ENCODE measurements at places on chromosomes 16 and 17.

GRCh38 chr17:78040440-78041385 lies 82.2 kb downstream of the TNRC6C start:
- peak; percentile 75 for DNase-seq

DNA sequence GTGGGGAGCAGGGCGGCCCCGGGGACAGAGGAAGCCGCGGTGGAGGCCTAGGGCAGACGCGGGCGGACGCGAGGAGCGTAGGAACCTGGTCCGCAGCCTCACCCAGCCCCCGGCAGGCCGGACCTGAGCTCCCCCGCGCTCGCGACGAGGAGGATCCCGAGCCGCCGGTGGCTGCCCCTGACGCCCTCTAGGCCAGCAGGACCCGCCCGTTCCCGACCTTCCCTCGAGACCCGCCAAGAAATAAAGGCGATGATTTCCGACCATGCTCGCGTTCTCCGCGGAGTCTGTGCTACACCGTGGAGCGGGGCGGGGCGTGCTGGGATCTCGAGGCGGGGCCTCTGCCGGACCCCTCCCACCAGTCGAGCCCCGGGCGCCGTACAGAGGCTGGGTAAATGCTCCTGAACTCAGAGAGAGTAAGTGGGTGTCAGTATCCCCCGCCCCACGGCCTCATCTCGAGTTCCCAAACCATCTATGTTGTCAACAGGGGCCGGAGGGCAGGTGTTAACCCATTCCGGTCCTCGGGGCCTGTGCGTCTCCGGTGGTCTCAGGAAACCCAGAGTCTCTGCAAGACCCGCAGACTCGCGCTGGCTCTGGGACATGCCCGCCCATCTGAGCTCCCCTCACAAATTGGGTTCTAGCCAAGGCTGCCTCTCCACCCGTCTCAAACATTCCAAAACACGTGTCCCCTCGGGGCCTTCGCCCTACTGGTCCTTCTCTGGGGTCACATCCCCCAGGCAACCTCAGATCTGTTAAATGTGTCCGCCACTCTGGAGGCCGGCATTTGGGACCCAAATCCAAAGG lies 13.7 kb downstream of the SYCE1L start:
- peak; percentile 62 for DNase-seq

- DNase-seq, result no peak
Observed at GRCh38 chr17:40935624-40936023, 1.8 kb downstream of the KRT23 start.

- DNase-seq, result peak; percentile 72
Observed at GRCh38 chr17:72393553-72393952, 272.7 kb downstream of the SOX9 start.

- DNase-seq, result peak; percentile 16
Observed at GRCh38 chr16:65497571-65497970, 375.7 kb upstream of the CDH11 start.

- DNase-seq, result no peak
Observed at GRCh38 chr16:61969077-61969382, 67.2 kb downstream of the CDH8 start.

GRCh38 chr17:5740937-5741336 lies 156.6 kb upstream of the NLRP1 start:
- no peak for DNase-seq

- no peak for DNase-seq
Observed at GRCh38 chr16:67174706-67175231, 4.4 kb downstream of the NOL3 start.

DNA sequence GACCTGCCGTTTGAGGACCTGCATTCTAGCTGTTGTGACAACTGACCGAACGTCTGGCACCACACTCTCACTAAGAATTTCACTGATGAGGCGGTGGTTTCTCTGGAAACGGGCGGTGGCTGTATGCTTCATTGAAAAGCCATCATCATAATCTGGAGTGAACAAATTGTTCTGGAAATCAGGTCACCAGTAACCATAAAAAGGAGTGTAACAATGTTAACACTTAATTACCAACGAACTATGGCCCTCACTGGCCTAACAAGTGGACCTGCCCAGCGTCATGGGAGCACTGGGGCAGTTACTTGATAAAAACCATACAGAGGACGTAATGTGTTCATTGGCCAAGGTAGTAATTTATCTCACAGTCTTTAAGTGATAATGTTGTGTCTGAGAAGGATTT lies 15.4 kb downstream of the SMARCE1 start:
- no peak for DNase-seq
